K562 (cell line): ENCODE measurements at places on chromosomes 11 and 22. TPM values are rescaled to one million over a fixed set of nuclear protein-coding genes. Genes with fewer than 3 reads are reported as not detected.

Gene CDC42EP1
- total RNA-seq: 62.8 and 70.2 TPM in 2 replicates

DNA sequence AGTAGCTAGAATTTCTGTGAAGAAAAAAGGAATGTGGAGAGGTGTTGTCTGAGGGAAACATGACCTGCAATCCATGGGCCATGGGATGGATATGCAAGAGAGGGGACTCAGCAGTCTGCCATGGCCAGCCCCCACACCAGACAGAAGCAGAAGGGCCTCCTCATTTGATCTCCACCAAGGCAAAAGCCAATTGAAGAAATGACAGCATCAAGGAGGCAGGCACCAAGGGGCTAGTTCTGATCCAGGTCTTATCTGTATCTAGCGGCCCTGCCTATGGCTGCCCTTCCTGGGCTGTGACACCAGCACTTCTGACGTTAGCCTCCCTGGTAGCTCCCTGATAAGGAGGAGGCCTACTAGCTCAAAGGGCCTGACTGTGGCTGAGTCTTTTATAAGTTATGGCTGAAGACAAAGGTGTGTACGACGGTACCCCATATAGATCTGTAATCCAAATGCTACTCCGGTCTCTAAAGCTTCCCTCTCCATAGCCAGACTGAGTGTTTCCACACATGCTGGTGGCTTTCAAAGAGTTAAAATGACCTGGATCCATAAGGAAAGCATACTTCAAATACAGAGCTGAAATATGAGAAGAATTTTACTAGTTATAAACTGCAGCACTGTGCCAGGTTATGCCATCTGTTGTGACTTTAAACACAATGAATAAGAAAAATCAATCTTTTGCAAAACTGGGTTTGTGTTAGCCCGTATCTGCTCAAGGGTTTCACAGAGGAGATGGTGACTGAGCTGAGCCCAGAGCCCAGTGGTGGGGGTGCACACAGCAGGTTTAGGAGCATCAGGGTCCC is 34.4 kb downstream of the HIRA start:
- no peak overlapping the region; the same call in 1 of the 2 replicates for H3K4me3 ChIP-seq
- no peaks in the 10 kb centered on the region for H3K27me3 ChIP-seq
- peaks cover 94% of the 10 kb centered on the region for H3K36me3 ChIP-seq
- peak; percentile 100 for DNase-seq

DNA sequence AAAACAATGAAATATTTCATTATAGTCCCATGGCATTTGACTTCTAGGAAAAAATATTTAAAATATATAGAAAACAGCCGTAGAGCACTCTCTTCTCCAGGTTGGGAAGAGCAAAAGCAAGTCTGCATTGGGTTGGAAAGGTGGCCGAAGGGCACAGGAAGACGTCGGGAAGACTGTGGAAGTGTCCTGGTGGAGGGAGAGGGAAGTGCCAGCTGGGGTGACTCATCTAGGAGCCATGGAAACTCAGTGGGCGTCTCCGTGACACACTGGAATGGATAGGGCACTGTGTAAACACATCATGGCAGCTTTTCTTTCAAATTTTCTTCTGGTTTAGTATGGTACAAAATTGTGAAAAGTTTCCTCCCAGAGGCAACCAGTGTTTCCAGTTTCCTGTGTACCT is 12.7 kb downstream of the GTPBP1 start:
- peaks cover 32% of the 10 kb centered on the region for H3K4me1 ChIP-seq
- H3K27me3 ChIP-seq: no peaks in the 10 kb centered on the region
- H3K4me3 ChIP-seq: no peak overlapping the region
- H3K36me3 ChIP-seq: peaks cover 70% of the 10 kb centered on the region; the same call in 2 of the 3 replicates

GRCh38 chr11:31720225-31720624 is 90.9 kb downstream of the PAX6 start:
- H3K4me3 ChIP-seq: no peak overlapping the region
- H3K4me1 ChIP-seq: no peaks in the 10 kb centered on the region
- no peaks in the 10 kb centered on the region for H3K27me3 ChIP-seq
- no peak overlapping the region for H3K27ac ChIP-seq
- no peak for DNase-seq

DNA sequence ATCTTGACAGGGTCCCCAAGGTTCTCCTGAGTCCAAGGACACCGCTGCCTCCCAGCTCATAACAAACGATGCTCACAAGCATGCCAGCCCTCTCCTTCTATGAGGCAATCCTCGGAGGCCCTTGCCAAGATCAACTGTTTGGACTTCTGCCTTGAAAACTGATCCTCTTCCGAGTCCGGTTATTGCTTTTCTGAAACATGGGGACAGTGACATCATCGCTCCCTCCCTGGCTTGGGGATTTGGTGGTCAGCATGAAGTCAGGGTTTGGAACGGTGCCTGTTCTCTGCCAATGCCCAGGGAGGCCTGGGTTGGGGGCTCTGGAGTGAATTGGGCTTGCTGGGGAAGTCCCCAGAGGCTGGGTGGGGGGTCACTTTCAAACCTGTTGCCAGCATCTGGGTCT is 149.3 kb downstream of the FBXO7 start:
- no peak overlapping the region for H3K4me3 ChIP-seq
- DNase-seq: no peak
- no peaks in the 10 kb centered on the region for H3K27me3 ChIP-seq
- no peaks in the 10 kb centered on the region; the same call in 1 of the 2 replicates for H3K4me1 ChIP-seq
- H3K36me3 ChIP-seq: no peaks in the 10 kb centered on the region

GRCh38 chr11:8228231-8228630 is 35.4 kb downstream of the LMO1 start:
- H3K27me3 ChIP-seq: peaks cover 59% of the 10 kb centered on the region
- no peaks in the 10 kb centered on the region for H3K36me3 ChIP-seq
- no peak overlapping the region for H3K4me3 ChIP-seq
- H3K27ac ChIP-seq: no peak overlapping the region
- no peaks in the 10 kb centered on the region for H3K4me1 ChIP-seq

Gene ACRV1
- not detected in 2 replicates for total RNA-seq

DNA sequence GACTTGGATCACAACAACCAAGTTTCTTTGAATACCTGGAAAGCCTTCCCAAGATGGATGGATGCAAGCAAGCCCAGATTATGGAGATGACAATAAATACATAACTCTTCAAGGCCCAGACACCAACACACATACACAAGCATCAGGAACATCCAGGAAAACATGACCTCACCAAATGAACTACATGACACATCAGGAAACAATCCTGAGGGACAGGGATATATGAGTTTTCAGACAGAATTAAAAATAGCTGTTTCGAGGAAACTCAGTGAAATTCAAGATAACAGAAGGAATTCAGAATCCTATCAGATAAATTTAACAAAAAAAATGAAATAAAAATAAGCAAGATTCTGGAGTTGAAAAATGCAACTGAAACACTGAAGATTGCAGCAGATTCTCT is 659.4 kb downstream of the METTL15 start:
- DNase-seq: no peak
- no peaks in the 10 kb centered on the region for H3K27me3 ChIP-seq
- H3K4me3 ChIP-seq: no peak overlapping the region
- H3K4me1 ChIP-seq: no peaks in the 10 kb centered on the region
- no peaks in the 10 kb centered on the region for H3K36me3 ChIP-seq

Gene LRRC75B
- total RNA-seq: 1.1 and 1.4 TPM in 2 replicates

- H3K27me3 ChIP-seq: no peaks in the 10 kb centered on the region
- no peak for DNase-seq
- no peak overlapping the region for H3K27ac ChIP-seq
- no peaks in the 10 kb centered on the region for H3K4me1 ChIP-seq
Measured at GRCh38 chr22:48796310-48797015, 1031.2 kb downstream of the BRD1 start.

Gene NNMT
- total RNA-seq: 11.2 and 11.7 TPM in 2 replicates
